COR-L47 (cell line): ENCODE measurements at places on chromosomes 3 and 15.

DNA sequence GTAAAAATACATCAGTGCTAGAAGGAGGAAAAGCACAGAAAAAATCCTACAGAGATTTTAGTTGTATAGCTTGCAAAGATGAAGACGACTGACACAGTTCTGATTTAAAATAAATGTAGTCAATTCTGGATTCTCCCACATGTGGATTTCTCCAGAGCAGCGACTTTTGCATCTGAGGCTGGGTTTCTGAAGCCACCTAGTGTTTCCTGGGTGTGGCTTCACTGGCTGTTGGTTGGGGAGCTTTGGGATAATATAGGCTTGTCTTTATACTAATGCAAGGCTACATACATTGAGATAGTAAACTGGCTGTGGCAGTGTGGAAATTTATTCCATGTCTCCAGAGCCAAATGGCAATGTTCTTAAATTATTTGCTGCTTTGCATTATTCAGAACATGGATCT, 158.1 kb upstream of the FEZF2 start:
- DNase-seq, result no peak

DNA sequence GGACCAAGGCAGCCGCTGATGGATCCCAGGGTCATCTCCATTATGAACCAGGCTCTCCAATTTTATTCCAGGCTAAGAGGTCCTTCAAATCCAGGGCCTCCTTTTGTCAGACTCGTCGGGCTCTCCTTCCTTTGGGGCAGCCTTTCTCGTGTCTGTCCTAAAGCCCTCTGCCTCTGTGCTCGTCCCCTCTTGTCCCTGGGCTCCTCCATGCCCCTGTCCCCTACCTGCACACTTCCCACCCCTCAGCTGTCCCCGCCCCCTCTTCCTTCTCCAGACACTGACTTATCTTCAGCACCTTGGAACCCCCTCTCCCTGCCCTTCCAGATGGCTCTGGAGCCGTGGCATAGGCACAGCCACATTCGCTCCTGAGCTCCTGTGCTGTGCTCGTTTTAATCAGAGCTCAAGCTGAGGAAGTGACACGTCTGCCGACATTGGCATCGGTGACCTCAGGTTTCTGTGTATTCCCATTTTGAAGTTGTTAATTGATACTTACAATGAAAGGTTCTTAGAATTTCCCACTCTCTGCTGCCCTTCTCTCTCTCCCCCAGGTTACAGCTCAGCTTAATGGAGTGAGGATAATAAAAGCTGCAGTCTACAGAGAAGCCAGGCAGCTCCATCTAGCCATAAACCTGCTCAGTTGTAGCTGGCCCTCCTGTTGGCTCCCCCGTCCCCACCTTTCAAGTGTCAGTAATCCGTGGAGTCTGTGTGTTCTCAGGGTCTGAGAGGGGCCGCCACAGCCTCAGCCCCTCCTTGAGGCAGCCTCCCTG, 51.1 kb upstream of the SEC22A start:
- no peak for DNase-seq

- DNase-seq, result no peak
Observed at GRCh38 chr3:171262431-171262830, 197.8 kb downstream of the TNIK start.

DNA sequence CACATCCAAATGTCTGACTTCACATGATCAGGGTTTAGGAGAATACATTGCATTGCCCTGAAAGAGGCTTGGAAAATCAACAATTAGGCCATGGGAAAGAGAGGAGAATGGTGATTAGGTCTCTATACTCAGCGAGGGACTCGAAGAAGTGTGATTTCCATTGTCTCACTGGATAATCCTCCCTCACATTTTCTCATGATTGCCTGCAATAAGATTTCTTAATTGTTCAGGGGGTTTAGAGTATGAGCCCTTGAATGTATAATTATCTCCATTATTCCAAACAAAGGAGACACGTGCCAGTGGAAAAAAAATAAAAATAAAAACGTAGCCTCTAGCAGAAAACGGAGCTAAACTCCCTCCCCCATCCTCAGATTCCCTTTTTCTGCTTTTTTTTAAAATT, 173.2 kb downstream of the TPRG1 start:
- peak; percentile 74 for DNase-seq
